ENCODE measurements at places on chromosomes 6 and 20.

DNA sequence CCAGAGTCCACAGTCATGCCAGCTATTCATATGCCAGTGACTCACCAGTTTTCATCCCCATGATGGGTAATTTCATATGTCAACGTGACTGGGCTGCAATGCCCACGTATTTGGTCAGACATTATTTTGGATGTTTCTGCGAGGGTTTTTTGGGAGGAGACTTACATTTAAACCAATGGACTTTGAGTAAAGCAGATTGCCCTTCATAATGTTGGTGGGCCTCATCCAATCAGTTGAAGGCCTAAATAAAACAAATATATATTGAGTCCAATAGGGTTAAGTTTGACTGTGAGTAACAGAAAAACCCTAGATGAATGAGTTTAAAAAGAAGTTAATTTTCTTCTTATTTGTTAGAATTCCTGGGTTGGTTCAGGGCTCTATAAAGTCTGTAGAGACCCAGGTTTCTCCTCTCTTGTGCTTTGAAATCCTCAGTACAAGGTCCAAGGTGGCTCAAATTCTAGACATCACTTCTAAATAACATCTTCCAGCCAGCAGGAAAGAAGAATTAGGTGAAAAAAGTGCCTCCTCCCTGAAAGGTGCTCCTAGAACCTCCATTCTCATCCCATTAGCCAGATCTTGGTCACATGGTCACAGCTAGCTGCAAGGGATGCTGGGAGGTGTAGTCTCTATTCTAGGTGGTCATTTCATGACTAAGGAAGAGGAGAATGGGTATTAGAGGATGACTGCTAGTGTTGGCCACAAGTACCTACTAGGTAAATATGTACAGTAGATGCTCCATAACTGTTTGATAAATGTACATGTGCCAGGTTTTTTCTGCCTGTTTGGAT is 16.7 kb upstream of the NEDD9 start:
- DNase-seq = no peak

- DNase-seq = no peak
Measured at GRCh38 chr6:7075341-7076000, 32.3 kb upstream of the RREB1 start.

DNA sequence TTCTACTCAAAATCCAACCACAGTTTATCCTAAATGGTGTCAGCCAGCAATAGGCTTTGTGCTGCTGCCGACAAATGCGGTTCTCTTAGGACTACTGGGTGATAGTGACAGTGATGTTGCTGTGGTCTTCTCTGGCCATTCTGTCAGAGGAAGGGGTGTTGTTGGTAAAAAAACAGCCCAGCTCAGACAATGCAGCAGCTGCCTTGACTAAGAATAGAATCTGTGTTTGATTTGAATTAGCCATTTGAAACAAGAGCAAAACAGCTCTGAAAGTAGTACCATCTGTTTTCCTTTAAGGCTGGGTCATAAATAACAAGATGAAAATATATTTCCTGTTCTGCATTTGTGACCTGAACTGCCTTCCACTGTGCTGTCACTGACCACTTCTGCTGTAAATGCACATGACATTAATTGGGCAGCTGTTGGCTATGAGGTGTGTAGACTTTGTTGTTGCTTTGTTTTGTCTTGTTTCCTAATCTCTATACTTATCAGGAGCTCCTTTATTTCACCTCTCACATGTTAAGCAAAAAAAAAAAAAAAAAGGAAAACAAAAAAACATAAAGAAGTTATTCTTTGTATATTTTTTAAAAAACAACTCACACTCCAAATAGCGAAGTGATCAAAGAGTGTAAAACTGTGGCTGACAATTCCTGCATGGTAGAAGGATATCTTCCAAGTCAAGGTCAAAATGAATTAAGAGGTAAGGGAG is 497.8 kb upstream of the ARID1B start:
- DNase-seq = no peak

GRCh38 chr20:57097245-57097915 is 169.1 kb downstream of the BMP7 start:
- DNase-seq = no peak

- DNase-seq = no peak
Measured at GRCh38 chr6:7268816-7269555, 44.0 kb downstream of the SSR1 start.

- DNase-seq = no peak
Measured at GRCh38 chr20:12077875-12078274, 160.2 kb downstream of the BTBD3 start.

GRCh38 chr20:45575931-45576330 is 3.2 kb downstream of the WFDC8 start:
- no peak for DNase-seq

- no peak for DNase-seq
Measured at GRCh38 chr6:79984261-79984660, 20.2 kb upstream of the TTK start.

GRCh38 chr20:35368666-35369423 is 42.9 kb downstream of the UQCC1 start:
- no peak for DNase-seq

DNA sequence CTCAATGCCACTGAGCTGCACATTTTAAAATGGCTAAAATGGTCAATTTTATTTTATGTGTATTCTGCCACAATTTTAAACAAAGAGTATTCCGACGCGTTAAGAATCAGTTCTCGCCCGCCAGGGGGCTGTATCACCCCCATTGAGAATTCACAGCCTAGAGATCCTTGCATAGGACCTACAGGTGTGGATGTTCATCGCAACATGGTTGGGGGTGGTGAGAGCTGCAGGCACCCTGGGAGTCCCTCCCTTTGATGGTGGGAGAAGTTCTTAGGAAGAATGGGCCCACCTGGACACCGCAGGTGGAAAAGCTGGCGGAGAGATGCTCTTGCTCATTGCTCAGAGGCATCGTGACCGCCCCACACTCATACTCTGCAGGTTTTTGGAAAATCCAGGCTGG is 63.5 kb downstream of the SLC2A10 start:
- no peak for DNase-seq

- DNase-seq = no peak
Measured at GRCh38 chr6:168870982-168871381, 382.7 kb downstream of the THBS2 start.

DNA sequence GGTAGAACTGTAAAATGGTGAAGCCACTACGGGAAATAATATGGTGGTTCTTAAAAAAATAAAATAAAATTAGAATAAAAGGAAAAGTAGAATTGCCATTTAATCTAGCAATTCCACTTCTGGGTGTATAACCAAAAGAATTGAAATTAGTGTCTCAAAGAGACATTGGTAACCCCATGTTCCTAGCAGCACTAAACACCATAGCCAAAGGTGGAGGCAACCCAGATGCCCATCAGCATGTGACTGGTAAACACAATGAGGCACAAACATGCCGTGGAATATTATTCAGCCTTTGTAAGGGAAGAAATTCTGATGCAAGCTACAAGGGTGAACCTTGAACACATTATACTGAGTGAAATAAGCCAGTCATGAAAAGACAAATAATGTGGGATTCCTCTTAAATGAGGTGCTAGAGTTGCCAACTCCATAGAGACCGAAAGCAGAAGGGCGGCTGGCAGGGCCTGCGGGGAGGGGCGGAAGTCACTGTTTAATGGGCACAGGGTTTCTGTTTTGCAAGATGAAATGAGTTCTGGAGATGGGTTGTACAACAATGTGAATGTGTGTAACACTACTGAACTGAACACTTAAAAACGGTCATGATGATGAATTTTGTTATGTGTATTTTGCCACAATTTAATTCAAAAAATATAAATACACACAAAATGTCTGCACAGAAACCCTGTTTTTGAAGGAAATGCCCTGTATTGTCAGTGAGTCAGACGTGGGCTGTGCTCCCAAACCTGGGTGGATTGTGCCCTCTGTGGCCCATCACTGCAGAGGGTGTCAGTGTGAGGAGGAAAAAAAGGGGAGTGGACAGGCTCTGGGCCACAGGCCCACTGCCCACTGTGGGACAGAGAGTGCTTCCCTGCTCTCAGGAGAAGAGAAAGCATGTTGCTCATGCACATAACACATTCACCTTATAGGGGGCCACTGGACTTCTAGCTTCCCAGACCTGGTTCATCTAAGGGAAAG is 49.6 kb upstream of the CD93 start:
- DNase-seq = no peak

DNA sequence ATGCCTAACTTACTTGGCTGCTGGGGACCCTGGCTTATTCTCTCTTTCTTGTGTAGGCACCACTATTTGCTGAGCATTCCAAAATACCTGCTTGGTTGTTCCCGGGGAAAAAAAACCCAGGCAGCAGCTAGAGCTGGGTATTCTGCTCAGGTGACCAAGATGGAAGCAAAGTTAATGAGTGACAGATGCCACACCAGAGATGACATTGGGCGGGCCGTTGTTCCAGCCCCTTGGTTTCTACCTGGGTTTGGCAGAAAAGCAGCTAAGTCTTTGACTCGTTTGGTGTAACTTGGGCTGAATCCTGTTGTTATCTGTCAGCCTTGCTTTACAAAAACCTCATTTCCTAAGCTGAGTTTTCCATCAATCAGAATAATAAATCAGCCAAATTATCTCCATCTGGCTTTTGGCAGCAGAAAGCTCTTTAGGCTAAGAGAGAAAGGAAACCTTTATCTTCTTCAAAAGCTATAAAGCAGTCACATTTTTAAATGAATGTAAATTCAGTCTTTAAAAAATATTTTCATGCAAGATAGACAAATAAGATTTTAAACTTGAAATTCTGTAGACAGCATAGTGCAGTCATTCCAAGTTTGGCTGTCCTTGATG is 202.0 kb upstream of the GMDS start:
- no peak for DNase-seq

- DNase-seq = no peak
Measured at GRCh38 chr20:20697325-20697845, 15.1 kb downstream of the RALGAPA2 start.

GRCh38 chr6:491233-491632 is 99.7 kb downstream of the IRF4 start:
- no peak for DNase-seq

- no peak for DNase-seq
Measured at GRCh38 chr6:48747471-48747870, 636.5 kb upstream of the PTCHD4 start.

- no peak for DNase-seq
Measured at GRCh38 chr20:51400051-51400926, 142.2 kb downstream of the NFATC2 start.

DNA sequence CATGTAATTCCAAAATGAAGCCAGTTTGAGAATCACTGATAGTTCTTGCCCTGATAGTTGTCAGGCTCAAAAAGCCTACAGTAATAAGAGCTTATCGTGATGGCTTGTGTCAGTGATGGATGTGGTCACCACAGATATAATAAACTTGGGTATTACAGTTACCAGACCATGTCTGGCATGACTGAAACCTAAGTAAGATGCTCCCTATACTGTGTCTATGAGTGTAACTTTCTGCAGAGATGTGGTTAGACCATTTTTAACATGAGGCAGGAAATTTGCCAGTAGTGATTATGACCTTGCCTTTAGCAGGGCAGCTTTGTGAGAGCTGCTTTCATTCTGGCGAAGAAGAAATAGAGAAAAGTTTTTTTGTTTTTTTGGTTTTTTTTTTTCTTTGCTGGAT is 90.2 kb downstream of the ANKS1A start:
- DNase-seq = no peak

DNA sequence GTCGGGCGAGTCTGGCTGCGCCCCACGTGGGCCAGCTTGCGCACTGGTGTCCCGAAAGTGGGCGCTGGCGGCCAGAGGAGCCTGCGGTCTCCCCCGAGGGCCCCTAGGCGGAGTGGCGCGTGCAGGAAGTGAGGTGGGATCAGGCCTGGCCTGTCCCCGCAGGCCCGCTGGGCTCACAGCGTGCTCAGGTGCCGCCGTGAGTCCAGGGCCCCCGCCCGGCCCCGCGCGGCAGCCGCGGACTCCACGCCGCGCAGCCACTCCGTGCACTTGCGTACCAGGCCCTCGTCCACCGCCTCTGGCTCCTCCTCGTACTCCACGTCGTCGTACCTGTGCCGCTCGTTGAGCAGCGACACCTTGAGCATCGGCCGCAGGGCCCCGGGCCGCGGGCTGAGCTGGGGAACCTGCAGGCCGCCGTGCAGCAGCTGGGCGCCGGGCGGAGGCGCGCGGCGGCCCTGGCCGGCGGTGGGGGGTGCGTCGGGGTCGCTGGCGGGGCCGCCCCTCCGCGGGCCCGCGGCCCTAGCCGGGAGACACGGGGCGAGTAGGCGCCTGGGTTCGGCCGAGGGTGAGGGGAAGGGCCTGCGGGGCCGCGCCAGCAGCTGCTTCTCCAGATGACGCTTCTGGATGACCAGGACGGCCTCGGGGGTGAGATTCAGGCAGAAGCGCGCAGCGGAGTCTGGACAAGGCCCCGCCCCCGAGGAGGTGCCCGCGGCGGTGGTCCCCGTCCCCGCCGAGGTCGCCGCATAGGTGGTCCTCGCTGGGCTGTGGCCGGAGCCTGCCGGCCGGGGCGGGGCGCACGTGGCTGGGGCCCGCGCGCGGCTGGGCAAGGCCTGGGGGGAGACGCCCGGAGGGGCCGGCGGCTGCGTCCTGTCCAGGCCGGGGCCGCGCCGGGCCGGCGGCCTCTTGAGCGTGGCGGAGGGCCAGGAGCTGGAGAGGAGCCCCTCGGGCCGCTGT is 835 bp downstream of the PRR18 start:
- no peak for DNase-seq

DNA sequence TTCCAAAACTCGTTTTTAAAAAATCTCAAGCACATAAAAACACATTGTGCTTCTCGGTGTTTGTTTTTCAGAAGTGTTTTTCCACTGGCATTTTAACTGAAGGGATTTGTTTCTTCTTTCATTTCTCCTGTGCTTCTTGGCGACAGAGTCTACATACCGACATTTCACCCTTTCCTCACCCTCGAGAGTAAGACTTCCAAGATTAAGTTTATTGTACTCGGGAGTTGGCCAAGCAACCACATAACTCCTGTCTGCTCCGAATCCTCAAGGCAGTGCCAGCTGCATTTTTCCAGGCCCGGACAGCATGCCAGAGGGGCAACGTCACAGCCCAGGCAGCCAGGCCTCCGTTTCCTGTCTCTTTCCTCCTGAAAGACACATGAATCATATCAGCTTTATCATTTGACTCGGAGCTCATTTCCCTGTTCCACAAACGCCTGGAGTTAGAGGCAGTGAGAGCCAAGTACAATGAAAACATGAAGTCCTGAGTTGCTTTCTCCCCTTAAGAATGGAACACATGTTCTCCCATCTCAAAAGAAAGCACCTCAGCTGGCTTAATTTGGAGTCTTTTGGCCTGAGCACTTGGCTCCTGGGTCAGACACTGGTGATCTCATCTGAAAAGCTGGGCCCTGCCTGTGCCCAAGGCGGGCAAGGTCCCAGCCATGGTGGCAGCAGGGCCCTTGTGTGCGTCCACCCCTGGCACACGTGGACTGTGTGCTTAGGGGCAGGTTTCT is 23.2 kb upstream of the FAM50B start:
- no peak for DNase-seq

DNA sequence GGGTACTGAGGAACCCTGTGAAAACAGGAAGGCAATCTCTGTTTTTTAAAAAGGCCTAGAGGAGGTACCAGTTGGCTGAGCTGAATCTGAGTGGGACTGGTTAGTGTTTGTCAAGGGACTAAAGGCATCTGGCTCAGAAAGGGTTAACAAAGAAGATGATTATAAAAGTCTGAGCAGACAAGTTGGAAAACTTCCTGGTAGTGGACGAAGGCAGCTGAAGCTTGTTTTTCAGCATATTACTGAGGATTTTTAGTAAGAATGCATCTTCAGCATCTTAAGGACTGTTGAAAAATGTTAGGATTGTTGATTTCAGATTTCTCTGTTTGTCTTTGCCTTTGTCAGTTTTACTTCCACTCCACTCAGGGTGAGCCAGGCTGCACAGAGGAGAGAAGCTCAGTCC is 5.1 kb downstream of the GPX5 start:
- no peak for DNase-seq

Measured in vagina (tissue), 2 donors.